ENCODE measurements at places on chromosomes 2 and 18. TPM values are rescaled to one million over a fixed set of nuclear protein-coding genes. Genes with fewer than 3 reads are reported as not detected.
A peak's percentile ranks its signal among the peaks of the same experiment; 100 is the strongest.

- H3K27me3 ChIP-seq = peaks cover 10% of the 10 kb centered on the region
- DNase-seq = no peak
- H3K27ac ChIP-seq = no peak overlapping the region
- peaks cover 5% of the 10 kb centered on the region for H3K4me1 ChIP-seq
- H3K4me3 ChIP-seq = no peak overlapping the region
- H3K36me3 ChIP-seq = no peaks in the 10 kb centered on the region
These were observed 110.6 kb upstream of the LYPD1 start for GRCh38 chr2:132780651-132781050.

DNA sequence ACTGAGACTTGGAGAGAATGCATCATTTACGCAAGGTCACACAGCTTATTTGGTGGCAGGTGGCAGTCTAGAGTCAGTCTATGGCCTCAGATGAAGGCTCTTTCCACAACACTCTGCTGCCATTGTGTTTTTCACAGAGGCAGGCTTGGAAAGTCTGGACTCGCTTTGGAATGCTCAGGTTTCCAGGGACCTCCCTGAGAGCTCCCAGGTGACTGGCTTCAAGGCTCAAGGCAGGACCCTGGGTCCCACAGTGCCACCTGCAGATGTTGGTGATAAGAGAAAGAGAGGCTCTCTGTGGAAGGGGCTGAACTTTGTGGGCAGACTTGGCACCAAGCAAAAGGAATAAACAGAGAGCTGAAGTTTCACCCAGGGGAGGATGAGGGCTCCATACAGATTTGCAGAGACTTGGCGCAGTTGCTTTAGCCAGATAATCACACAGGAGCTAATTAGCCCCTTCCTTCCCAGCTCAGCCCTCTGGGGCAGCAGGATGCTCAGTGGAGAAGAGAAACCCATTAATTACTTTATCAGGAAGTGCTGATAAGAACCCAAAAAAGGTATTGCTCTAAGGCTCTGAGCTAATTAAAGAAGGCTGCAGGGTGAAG, 103.5 kb downstream of the LBH start:
- no peaks in the 10 kb centered on the region for H3K27me3 ChIP-seq
- H3K4me3 ChIP-seq = peak overlapping the region; percentile 44
- peak; percentile 66 for DNase-seq
- no peak overlapping the region for H3K27ac ChIP-seq
- H3K36me3 ChIP-seq = no peaks in the 10 kb centered on the region

DNA sequence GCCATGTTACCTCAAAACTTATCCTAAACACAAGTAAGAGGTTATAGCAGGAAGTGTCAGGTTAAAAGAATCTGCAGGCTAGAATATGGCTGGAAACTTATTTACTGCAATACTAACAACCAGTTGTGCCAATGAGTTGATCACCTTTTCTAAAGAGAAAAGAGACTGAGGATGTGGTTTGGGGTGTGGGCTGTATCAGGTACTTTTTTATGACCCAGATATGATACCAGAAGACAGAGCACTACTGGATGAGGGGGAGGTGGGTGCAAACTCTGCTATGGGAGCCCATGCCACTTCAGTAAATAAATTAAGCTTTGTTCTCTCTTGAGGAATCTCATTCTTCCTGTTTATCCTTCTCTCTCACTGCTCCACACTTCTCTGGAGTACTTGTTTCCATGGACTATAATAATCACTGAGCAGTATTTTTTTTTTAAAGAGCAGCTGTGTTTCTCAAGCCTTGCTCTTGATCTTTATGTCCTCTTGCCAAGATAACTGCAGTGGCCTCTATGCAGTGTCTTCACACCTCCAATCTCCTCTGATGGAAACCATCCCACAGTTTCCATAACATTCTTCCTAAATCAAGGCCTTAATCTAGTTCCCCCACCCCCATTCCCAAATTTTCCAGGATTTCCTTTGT, 51.2 kb upstream of the NOSTRIN start:
- H3K4me1 ChIP-seq = peaks cover 4% of the 10 kb centered on the region
- H3K27me3 ChIP-seq = no peaks in the 10 kb centered on the region
- no peak overlapping the region for H3K4me3 ChIP-seq
- DNase-seq = no peak

Gene CHN1
- total RNA-seq = 28.8 TPM

- H3K27ac ChIP-seq = no peak overlapping the region
- DNase-seq = no peak
- H3K36me3 ChIP-seq = no peaks in the 10 kb centered on the region
These were observed 42.4 kb upstream of the PPM1B start for GRCh38 chr2:44126106-44126797.

GRCh38 chr2:50345701-50346591, 686.0 kb downstream of the NRXN1 start:
- H3K4me1 ChIP-seq = no peaks in the 10 kb centered on the region
- H3K27ac ChIP-seq = no peak overlapping the region
- H3K4me3 ChIP-seq = peak overlapping the region; percentile 66
- no peaks in the 10 kb centered on the region for H3K36me3 ChIP-seq
- peak; percentile 81 for DNase-seq

- H3K27me3 ChIP-seq = no peaks in the 10 kb centered on the region
- DNase-seq = no peak
- no peak overlapping the region for H3K27ac ChIP-seq
- no peaks in the 10 kb centered on the region for H3K4me1 ChIP-seq
These were observed 163.9 kb downstream of the COL4A4 start for GRCh38 chr2:227000123-227000522.

Gene UGT1A8
- total RNA-seq = not detected

- no peak for DNase-seq
- H3K4me3 ChIP-seq = no peak overlapping the region
- H3K4me1 ChIP-seq = no peaks in the 10 kb centered on the region
- no peak overlapping the region for H3K27ac ChIP-seq
- H3K27me3 ChIP-seq = no peaks in the 10 kb centered on the region
- no peaks in the 10 kb centered on the region for H3K36me3 ChIP-seq
These were observed 107.6 kb downstream of the RAPGEF4 start for GRCh38 chr2:172843266-172843582.

DNA sequence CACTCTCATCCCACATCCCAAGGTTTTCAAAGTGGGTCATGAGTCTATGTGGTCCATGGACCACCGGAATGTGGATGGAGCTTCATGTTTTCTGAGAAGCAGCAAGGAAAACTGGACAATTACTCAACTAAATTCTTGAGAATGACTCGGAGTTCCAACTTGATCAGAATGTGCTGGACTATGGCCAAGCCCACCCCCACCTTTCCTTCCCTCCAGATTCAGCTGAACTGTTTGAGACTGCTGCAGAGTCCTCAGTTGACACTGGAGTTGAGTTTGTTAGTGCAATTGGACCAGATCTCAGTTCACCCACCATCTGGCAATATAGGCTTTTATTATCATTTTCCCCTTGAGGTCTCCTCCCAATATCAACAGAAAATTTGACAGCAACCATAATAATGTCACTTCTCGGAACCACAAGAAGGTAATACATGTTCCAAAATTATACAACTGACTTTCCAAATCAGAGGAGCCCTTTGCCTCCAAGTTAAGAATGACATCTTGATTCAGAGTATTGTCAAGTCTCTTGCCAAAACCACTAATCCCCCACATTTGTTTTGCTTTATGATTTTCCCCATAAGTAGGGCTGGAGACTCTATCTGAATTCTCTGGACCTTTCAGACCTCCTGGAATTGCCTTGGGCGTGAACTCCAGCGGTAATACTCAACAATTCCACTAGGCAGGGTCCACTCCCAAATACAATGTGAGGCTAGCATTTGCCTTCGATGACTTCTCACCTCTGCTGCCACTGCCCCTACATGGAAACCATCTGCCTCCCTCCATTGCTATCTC, 8.8 kb downstream of the COL4A4 start:
- H3K4me3 ChIP-seq = no peak overlapping the region
- peaks cover 6% of the 10 kb centered on the region for H3K4me1 ChIP-seq
- no peaks in the 10 kb centered on the region for H3K27me3 ChIP-seq
- no peaks in the 10 kb centered on the region for H3K36me3 ChIP-seq
- DNase-seq = no peak
- H3K27ac ChIP-seq = no peak overlapping the region

- peaks cover 75% of the 10 kb centered on the region for H3K36me3 ChIP-seq
- no peaks in the 10 kb centered on the region for H3K27me3 ChIP-seq
- H3K27ac ChIP-seq = no peak overlapping the region
- peak; percentile 20 for DNase-seq
- H3K4me3 ChIP-seq = no peak overlapping the region
These were observed 18.3 kb downstream of the CCT7 start for GRCh38 chr2:73252238-73253027.

Gene CFAP53
- 1.2 TPM for total RNA-seq

GRCh38 chr2:29448096-29448688, 333.0 kb downstream of the CLIP4 start:
- no peaks in the 10 kb centered on the region for H3K27me3 ChIP-seq
- H3K36me3 ChIP-seq = no peaks in the 10 kb centered on the region
- DNase-seq = no peak
- no peaks in the 10 kb centered on the region for H3K4me1 ChIP-seq
- no peak overlapping the region for H3K4me3 ChIP-seq

DNA sequence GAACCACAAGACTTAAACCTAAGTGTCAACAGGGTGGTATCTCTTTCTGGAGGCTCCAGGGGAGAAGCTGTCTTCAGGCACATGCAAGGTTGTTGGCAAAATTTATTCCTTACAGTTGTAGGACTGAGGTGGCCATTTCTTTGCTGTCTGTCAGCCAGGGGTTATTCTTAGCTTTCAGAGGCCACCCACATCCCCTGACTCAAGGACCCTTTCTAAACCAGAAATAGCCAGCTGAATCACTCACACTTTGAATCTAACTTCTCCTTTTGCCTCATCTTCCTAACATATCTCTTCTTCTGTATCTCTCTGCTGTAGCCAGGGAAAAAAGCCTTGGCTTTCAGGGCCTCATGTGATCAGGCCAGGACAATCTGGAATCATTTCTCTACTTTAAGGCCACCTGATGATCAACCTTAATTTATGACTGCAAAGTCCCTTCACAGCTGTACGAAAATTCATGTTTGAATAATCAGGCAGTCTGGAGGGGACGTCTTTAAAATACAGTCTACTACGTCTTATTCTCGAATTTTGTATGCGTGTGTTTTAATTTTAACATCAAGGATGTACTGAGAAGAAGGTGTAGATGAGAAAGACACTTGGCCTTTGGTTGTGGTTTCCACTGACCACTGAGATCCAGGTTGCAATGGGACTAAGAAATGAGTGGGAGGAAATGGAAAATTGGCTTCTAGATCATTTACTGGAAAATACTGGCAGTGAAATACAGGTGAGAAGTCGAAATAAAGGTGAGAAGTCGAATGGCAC, 90.4 kb downstream of the DOCK10 start:
- no peak for DNase-seq
- H3K4me1 ChIP-seq = no peaks in the 10 kb centered on the region

- peak within 1 kb of the TSS; percentile 86 for H3K4me3 ChIP-seq
- peaks cover 8% of the 10 kb centered on the region for H3K27me3 ChIP-seq
- H3K4me1 ChIP-seq = peaks cover 3% of the 10 kb centered on the region
- peak; percentile 94 for DNase-seq
These were observed at the start of gene RAB27B for GRCh38 chr18:54828281-54828881. RAB27B (plus strand) TSS chr18:54828477; CDS start chr18:54877586, 49,109 bp downstream.

DNA sequence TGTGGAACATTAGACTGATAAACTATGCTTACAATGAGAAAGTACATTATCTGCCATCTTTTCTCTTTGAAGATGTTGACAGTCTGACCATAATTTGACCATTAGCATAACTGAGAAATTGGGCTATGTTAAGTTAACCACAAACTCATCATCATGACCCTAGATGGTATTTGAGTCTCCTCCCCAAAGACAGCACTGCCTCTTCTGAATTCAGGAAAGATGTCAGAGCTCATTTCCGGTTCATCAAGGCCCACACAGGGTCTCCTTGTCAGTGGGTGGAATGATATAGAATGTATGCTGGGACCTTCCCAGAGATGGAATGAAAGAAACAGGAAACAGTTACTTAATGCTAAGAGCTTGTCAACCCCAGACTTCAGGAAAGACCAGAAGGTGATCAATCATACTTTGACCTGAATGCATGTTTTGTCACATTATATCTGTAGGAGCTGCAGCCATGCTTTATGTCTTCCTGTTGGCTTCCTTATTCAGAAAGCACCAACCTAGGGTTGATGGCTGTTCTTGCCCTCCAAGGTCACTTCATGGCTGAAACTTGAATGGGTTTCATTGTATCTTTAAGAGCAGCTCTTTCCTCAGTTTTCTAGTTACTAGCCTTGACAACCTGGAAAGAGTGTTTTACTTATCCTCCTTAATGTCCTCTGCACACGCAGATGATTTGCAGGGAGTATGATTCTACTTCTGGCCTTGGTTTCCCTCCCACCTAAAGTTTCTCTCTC, 99.1 kb upstream of the NEUROD1 start:
- H3K27ac ChIP-seq = peak overlapping the region; percentile 94
- no peaks in the 10 kb centered on the region for H3K27me3 ChIP-seq
- no peak overlapping the region for H3K4me3 ChIP-seq
- H3K4me1 ChIP-seq = peaks cover 9% of the 10 kb centered on the region

GRCh38 chr18:13233787-13234783, 15.5 kb downstream of the LDLRAD4 start:
- no peaks in the 10 kb centered on the region for H3K36me3 ChIP-seq
- DNase-seq = peak; percentile 41
- H3K4me3 ChIP-seq = no peak overlapping the region

DNA sequence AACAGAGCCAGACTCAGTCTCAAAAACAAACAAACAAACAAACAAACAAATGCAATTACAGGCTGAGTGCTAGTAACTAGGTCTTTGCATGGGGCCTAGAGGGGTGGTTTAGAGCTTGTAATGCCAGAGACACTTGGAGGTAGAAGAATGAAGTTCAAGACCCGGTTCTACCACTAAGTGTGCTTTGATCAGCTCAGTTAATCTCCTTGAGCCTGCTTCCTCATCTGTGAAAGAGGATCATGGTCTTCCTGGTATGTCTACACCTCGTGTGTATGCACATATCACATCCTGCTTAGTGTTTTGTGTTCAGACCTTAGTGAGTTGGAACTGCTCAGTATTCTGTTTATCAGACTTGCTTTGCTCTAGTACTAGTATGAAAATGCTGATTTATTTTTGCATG, 4.8 kb upstream of the ATP6V1C2 start:
- no peaks in the 10 kb centered on the region for H3K4me1 ChIP-seq
- no peak overlapping the region for H3K4me3 ChIP-seq
- peaks cover 70% of the 10 kb centered on the region for H3K27me3 ChIP-seq
- DNase-seq = no peak

DNA sequence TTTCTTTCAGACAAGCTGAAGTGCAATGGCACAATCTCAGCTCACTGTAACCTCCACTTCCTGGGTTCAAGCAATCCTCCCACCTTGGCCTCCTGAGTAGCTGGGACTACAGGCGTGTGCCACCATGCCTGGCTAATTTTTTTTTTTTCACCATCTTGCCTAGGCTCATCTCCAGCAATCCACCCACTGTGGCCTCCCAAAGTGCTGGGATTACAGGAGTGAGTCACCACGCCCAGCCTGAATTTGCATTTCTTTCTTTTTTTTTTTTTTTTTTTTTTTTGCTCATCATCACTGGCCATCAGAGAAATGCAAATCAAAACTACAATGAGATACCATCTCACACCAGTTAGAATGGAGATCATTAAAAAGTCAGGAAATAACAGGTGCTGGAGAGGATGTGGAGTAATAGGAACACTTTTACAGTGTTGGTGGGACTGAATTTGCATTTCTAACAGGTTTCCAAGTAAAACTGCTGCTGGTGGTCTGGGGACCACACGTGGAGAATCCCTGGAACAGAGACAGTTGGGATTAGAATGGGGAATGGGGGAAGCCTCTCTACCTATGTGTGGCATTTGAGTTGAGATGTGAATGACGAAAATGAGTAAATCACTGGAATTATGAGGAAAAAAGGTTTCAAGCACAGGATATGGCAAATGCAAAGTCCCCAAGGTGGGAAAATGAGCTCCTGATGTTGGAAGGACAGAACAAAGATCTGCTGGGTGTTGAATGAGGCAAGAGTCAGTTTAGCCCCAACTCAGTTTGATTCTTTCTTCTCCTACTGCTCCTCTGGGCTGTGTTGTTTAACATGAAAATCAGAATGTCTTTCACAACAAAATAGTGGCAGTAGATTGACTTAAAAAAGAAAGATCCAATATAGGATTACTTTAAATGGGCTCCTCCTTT, 88.8 kb upstream of the MAP4K4 start:
- H3K4me3 ChIP-seq = no peak overlapping the region
- no peak for DNase-seq
- no peaks in the 10 kb centered on the region for H3K27me3 ChIP-seq

Data from endodermal cell (in vitro differentiated cells).